ENCODE measurements at places on chromosomes 7 and 10.

- no peak for DNase-seq
These were observed 5.5 kb downstream of the PFKP start for GRCh38 chr10:3072641-3073360.

GRCh38 chr7:93894966-93895640 is 4.5 kb upstream of the TFPI2 start:
- DNase-seq = no peak

DNA sequence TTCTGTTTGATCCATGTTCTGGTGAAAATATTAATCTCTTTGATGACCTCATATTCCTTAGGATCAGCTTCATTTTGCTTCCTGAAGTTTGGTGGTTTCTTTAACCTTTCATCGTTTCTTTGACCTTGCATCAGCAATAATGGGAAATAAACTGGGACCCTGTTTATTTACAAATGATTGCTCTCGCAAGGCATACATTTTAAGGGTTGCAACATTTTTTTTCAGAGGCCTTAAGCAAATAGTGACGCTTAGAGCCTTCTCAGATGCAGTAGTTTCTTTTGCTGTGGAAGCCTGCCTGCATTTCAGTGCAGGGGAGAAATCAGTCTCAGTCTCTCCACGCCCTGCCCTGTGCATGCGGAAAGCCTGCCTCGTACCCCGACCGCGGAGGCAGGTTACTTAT is 139.1 kb upstream of the NPS start:
- DNase-seq = no peak

DNA sequence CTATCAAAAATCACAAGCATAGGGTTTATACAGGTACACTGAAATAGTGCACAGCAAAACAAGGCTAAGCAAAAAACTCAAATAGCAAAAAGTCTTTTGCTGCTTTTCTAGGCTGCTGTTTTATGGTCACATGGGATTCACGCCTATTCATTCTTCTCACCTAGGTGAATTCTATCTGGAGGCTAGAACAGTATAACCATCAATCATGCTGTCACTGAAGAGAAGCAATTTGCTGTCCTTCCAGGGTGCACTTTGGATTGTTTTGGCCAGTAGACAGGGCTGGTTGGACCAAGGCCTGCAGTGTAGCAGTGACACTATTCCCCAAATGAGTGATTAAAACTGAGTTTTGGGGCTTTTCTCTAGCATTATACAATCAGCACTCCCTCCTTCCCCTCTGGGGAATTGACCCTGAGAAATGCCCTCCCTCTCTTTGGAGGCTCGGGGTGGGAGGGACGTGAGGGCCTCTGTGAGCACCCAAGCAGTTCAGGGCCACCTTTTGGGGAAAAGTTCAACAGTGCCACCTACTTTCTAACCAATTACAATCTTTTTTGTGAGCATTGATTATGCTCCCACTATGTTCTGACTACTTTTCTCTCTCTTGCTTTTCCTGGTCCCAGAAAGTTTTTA is 16.2 kb upstream of the SND1 start:
- no peak for DNase-seq

GRCh38 chr10:11177926-11178471 is 160.3 kb downstream of the CELF2 start:
- no peak for DNase-seq

DNA sequence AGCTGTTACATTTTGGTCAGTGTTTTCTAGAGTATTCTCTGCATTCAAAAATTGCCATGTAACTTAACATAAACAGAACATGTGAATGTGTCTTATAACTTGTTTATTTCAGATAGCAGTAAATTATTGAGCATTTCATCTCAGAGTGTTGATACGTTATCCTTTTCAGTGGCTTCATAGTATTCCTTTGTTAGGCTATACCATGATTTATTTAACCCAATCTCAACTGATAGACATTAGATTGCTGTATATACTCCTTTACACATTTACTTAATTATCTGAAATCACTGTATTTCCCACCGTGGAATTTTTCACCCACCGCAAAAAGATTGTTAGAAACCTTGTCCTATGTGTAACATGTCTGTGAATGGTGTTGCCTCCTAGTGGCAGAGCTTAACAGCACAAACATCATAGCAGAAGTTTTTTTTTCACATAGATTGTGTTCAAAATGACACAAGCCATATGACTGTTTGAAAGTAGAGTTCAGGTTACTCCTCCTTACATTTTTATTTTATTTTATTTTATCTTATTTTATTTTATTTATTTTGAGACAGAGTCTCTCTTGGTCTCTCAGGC is 21.4 kb downstream of the SLF2 start:
- DNase-seq = no peak

DNA sequence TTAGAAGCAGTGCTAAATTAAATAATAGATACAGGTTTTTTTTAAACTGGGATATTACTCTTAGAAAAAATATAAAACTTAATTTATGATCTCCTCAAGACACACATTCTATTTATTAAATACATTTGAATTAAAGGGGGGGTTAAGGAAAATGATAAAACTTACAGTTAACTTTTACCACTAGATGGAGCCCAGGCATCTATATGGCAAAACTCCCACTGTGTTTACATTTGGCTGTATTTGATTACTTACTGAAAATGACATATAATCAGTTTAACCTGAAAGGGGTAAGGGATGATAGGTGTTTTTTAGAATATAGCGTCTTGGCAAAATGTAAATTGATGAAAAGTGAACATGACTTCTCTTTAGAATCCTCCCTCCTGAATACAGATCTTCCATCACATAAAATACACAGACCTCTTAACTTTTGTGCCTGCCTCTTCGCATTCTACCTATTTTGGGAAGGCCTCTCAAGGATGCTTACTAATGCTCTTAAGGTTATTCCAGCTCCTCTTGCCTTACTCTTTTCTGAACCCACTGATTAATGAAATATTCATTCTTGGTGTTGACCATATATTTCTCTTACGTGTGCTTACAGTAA is 235.7 kb downstream of the AGMO start:
- no peak for DNase-seq

- DNase-seq = no peak
These were observed 2.0 kb upstream of the PCOLCE start for GRCh38 chr7:100599911-100600729.

DNA sequence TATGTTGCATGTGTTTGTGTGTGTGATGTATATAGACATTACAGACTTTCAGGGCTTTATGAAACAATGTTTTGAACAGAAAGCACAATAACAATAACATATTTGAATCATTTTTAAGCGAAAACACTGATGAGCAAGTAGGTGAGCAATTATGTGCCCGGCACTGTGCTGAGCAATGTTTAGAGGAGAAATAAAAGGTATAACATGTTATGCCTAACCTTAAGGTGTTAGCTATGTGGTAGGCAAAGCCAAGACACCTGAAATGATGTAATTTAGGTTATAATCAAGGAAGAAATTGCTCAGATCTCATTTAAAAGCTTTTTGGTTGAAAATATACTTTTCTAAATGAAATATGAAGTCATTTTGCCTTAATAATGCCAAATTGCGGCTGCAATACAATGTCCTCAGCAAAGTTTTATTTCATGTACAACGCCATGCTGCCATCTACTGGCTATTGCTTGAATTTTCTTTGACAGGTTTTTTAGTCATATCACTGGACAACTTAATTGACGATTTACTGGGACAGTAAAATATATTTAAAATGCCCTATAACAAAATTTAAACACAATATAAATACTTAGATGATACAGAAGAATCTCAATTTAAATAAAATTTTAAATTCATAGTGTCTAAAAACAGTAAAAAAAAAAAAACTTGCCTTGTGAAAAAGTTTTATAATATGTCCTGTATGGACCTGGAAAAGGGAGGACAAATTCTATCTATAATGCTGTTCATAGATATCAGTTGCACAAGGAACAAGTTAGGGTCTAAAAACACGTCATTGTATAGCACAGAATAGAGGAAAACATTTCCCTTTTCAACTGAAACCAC is 131.1 kb upstream of the CDK1 start:
- DNase-seq = no peak

GRCh38 chr7:156198277-156198676 is 386.0 kb upstream of the SHH start:
- no peak for DNase-seq

GRCh38 chr10:7789390-7789789 is 1.4 kb downstream of the ATP5F1C start:
- DNase-seq = no peak

DNA sequence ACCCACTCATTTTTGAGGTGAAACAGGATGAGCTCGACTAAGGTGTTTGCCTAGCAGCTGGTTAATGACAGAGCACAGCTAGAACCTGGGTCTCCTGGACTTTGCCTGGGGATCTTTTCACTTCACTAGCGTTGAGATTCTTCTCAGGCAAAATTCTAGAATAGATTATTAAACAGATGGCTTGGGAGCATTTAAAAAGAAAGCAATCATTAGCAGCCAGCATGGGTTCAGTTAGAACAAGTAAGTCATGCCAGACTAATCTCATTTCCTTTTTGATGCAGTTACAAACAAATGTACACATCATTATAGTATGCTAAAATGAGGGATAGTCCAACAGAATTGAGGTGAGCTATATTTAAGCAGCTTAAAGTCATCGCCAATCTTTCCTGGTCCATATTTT is 291.3 kb upstream of the MYO3A start:
- DNase-seq = no peak

- no peak for DNase-seq
These were observed 11.6 kb upstream of the ABHD11 start for GRCh38 chr7:73749931-73750776.

DNA sequence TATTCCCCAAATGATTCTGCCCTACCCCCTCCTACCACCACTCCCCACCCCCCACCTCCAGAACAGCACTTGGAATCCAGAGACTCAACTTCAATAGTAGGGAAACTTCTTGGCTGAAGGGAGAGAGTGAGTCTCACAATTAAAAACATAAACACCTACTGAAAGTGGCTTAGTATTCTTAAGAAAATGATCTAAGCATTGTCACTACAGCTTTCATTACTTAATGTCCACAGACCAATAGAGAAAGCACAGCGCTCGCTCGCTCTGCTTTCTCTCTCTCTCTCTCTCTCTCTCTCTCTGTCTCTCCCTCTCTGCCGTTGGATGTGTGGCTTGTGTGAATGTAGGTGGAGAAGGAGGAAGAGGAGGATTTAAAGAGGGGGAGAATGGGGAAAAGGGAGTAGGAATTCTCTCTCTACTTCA is 1.5 kb upstream of the SEMA3A start:
- no peak for DNase-seq

GRCh38 chr7:27148756-27149641 is 1.4 kb upstream of the HOXA6 start:
- DNase-seq = no peak

- no peak for DNase-seq
These were observed 293.0 kb upstream of the AKR1E2 start for GRCh38 chr10:4532976-4533375.

GRCh38 chr10:102599565-102600327 is 44.5 kb upstream of the TRIM8 start:
- DNase-seq = no peak

GRCh38 chr7:155129789-155130188 is 59.7 kb downstream of the HTR5A start:
- no peak for DNase-seq

DNA sequence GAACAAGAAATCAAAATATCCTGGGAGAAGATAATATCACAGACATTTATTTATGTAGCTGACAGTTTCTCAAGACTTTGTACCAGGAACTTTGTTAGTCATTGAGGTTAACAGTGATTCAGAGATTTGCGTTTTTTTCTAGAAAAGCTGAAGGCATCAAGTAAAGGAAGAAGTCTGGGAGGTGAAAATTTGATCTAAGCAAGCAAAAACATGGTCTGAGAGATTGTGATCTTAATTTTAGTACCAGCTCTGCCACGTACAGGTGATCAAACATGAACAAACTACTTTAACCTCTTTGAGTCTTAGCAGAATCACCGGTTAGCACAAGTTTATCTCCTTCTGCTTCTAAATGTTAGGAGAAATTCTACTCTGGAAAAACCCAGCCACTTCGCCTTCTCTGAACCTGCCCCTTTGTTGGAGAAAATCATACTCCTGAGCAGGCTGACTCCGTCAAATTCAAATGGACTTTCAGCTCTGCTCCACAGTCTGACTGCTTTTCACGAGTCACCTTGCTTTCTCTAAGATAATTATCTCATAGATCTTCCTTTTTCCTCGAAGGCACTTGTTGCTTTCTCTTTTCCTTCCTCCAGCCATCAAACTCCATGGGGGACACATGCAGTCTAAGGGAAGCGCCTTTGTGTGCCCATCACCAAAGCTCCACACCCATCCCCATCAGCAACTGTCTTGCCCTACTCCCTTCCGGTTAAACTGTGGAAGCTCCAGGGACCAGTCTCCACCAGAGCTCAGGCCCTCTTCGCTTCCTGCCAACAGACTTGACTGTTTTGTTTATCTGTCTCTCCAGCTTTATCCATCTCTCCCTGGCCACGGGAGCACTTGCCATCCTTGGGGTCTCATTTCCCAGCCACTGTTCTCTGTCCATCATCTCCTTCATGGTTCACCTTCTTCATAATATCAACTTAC is 86.3 kb downstream of the PRKCQ start:
- DNase-seq = no peak

- DNase-seq = no peak
These were observed 209.1 kb downstream of the TRIL start for GRCh38 chr7:28748933-28749584.

DNA sequence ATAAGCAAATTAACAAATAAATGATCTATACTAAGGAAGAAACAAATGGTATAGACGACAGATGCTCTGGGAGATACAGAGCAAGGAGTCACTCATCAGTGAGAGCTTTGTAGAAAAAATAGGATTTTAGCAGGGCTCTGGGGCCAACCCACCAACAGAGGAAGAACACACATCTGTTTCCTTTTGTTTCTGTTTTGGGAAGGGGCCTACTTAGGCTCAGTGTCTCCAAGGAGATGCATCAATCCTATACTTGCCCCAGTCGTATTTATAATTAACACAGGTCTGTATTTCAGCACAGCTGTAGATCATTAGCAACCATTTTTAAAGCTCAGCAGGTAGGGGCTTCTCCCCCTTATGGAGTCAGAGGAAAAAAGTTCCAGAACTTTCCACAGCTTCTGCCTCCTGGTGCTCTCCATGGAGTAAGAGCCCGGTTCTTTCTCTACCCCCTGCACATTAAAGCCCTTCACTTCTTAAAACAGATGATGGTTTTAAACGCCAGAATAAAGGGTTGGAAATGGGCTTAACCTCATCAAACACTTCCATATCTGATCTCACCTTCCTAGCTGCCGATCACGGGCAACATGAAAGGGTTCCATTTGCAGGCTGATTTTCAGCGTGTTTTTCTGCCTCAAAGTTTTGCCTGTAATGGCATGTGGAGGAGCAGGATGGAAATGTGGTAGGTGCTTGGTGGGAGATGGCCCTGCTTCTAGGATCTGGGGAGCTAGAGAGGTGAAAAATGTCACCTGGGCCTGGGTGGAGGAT is 291.7 kb downstream of the TCF7L2 start:
- no peak for DNase-seq

- no peak for DNase-seq
These were observed 87.7 kb upstream of the PITRM1 start for GRCh38 chr10:3260066-3260834.

GRCh38 chr7:20219062-20219445 is 1.9 kb upstream of the MACC1 start:
- DNase-seq = no peak

DNA sequence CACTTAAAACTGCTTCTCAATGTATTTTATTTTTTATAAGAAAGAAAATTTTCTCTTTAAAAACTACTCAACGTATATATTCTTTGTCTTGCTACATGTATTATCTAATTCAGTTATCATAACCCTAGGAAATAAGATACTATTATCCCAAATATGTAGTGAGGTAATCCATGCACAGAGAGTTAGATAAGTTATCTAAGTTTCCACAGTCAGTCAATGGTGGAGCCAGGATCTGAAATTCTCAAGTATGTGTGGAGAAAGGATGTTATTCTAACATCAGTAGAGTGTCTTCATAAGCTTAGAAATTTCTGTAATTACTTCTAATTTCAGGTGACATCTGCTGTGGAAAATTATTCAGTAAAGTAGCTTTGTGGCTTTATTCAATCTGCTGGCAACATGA is 239.9 kb downstream of the CSTF2T start:
- DNase-seq = no peak
